ENCODE measurements at places on chromosomes 12 and 14.

GRCh38 chr14:68785534-68786490, 7.1 kb downstream of the ZFP36L1 start:
- DNase-seq = no peak

- no peak for DNase-seq
Observed at GRCh38 chr12:116325336-116325664, 47.8 kb upstream of the MED13L start.

DNA sequence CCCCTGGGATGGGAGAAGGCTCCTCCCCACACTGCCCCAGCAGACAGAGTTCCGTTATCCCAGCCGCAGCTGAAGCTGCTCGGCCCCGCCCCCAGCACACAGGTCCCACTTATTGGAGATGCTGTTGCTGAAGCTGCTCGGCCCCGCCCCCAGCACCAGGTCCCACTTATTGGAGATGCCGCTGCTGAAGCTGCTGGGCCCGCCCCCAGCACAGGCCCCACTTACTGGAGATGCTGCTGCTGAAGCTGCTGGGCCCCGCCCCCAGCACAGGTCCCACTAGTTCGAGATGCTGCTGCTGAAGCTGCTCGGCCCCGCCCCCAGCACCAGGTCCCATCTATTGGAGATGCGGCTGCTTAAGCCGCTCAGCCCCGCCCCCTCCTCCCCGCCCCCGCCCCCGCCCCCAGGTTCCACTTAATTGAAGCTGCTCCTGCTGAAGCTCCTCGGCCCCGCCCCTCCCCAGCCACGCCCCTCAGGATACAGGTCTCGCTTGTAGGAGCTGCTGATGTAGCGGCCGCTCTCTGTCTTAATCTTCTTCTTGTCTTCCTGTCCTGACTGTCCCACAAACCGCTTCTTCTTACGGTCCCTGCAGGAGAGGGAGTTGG, 12.0 kb downstream of the CFAP73 start:
- DNase-seq = no peak

DNA sequence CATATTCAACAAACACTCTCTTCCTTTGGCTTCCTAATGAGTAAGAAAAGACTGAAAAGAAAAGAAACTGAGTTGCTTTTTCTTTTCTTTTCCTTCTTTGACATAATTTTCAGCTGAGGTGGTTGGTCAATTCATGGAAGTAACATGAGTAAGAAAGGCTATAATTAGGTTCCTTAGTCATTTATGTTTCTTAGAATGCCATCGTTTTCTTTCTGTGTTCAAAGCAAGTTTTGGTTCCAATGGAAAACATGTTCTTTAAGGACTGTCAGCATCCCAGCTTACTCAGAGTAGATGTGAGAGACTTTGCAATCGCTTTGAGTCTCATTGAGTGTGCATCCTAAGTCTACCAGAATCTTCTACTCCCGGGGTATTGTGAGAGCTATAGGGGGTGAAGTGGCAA, 882.4 kb downstream of the DIO2 start:
- no peak for DNase-seq

DNA sequence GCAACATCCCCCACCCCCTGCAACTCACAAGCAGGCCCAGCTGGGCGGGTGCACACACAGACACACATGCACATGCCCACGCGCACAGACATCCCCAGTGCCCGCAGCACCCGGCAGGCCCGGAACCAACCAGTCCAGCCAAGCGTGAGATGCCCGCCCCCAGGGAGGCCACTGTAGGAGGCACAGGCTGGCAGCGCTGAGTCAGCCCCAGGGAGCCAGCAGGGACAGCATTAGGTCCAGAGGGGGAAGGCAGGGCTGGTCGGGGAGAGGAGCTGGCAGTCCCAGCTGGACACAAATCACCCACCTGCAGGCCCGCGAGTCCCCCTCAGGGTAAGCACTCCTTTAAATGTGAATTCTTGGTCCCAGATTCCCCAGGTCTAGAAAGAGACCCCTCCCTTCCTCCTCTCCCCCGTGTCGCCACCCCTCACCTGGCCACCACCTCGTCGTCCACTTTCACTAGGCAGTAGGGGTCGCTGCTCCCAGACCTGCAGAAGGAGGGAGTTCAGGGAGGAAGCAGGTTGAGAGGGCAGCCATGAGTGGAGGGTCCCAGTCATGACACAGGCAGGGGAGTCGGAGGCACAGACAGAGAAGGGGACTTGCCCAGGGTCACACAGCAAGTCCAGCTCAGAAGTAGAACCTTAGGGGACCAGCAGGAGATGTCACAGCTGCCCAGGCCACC, 5.0 kb downstream of the RASAL1 start:
- DNase-seq = no peak

DNA sequence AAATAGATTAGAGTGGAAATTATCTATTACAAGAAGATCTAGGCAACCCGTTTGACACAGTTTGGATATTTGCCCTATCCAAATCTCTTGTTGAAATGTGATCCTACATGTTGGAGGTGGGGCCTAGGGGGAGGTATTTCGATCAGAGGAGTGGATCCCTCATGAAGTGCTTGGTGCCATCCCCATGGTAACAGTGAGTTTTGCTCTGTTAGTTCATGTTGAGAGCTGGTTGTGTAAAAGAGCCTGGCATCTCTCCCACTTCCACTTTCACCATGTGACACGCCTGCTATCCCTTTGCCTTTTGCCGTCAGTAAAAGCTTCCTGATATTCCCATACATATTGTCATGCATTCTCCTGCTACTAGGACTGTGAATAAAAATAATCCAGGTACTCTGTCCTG, 66.4 kb upstream of the FLRT2 start:
- DNase-seq = no peak
